Cerebellum (tissue), 4 donors: ENCODE measurements at places on chromosomes 3 and 15. TPM values are rescaled to one million over a fixed set of nuclear protein-coding genes. Genes with fewer than 3 reads are reported as not detected.

Gene DAZL
- total RNA-seq, result 0.09 TPM

Gene CHRNA5
- total RNA-seq, result 5.1 TPM

Gene NOP10
- 61.4 TPM for total RNA-seq

Gene PLXNA1
- 56.2 TPM for total RNA-seq

Gene ARNT2
- 75.5 TPM for total RNA-seq

Gene CPNE4
- total RNA-seq, result 18.0 TPM

Gene FRMD4B
- 37.7 TPM for total RNA-seq

Gene CCRL2
- 0.36 TPM for total RNA-seq

Gene CD96
- 0.36 TPM for total RNA-seq

Gene AGTR1
- 7.1 TPM for total RNA-seq

Gene SOX14
- total RNA-seq, result 0.73 TPM

Gene SLC28A1
- not detected for total RNA-seq

Gene ITIH3
- 0.45 TPM for total RNA-seq

Gene KLHL6
- 1.3 TPM for total RNA-seq

Gene SNX22
- 8.3 TPM for total RNA-seq

Gene PDCD7
- total RNA-seq, result 23.5 TPM

Gene SEMA3F
- total RNA-seq, result 8.2 TPM

Gene GOLGA6L4
- 3.6 TPM for total RNA-seq

Gene C15orf62
- total RNA-seq, result 0.27 TPM

Gene PIERCE2
- total RNA-seq, result 2.5 TPM

Gene PTH1R
- 4.4 TPM for total RNA-seq

Gene ATXN7
- total RNA-seq, result 26.7 TPM

Gene CD200
- total RNA-seq, result 49.4 TPM

Gene MAGI1
- total RNA-seq, result 103 TPM

Gene CGNL1
- 4.9 TPM for total RNA-seq

Gene SKOR1
- total RNA-seq, result 14.9 TPM

Gene SERPINI2
- total RNA-seq, result 10.1 TPM

Gene TRAIP
- total RNA-seq, result 6.4 TPM
